Right lobe of liver (tissue), 6 donors: ENCODE measurements at places on chromosomes 3 and 15. TPM values are rescaled to one million over a fixed set of nuclear protein-coding genes. Genes with fewer than 3 reads are reported as not detected.

The COL6A6 gene
- 0.42 TPM for total RNA-seq

DNA sequence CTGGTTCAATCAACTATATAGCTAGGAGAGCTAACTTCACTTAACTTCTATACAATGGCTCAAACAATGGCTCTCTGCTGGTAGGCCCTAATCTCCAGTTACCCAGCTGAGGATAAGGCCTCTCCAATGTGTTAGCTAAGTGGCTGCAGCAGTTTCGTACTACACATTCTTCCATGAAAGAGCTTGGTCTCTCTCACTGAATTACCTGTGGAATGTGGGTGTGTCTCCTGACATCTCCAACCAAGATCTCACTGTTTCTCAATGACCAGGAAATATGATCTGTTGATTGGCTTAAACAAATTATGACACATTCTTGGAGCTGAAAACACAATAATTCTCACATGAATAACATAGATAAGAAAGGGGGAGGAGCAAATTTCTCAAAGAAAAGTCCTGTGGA lies 169.8 kb upstream of the ROBO1 start:
- no peaks in the 10 kb centered on the region for H3K36me3 ChIP-seq
- H3K27me3 ChIP-seq: no peaks in the 10 kb centered on the region
- no peaks in the 10 kb centered on the region for H3K4me1 ChIP-seq
- H3K27ac ChIP-seq: no peak overlapping the region
- DNase-seq: no peak
- H3K4me3 ChIP-seq: no peak overlapping the region

- H3K4me1 ChIP-seq: no peaks in the 10 kb centered on the region
- DNase-seq: no peak
- H3K4me3 ChIP-seq: no peak overlapping the region
Observed at GRCh38 chr3:18087988-18088387, 337.2 kb downstream of the SATB1 start.

DNA sequence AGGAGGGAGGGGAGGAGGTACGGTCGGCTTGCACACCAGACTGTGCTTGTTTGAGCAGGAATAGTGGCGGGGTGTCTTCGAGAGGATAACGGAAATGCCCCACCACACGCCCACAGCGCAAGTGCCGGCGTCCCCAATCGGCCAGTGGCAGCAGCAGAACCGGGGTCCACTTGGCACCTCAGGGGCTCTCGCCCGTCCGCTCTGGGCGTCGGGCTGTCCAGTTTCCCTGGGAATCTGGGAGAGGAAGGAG lies 53.7 kb downstream of the CCDC54 start:
- H3K27me3 ChIP-seq: no peaks in the 10 kb centered on the region
- no peaks in the 10 kb centered on the region for H3K36me3 ChIP-seq
- no peak for DNase-seq
- no peaks in the 10 kb centered on the region for H3K4me1 ChIP-seq
- peak overlapping the region; percentile 90 for H3K27ac ChIP-seq

DNA sequence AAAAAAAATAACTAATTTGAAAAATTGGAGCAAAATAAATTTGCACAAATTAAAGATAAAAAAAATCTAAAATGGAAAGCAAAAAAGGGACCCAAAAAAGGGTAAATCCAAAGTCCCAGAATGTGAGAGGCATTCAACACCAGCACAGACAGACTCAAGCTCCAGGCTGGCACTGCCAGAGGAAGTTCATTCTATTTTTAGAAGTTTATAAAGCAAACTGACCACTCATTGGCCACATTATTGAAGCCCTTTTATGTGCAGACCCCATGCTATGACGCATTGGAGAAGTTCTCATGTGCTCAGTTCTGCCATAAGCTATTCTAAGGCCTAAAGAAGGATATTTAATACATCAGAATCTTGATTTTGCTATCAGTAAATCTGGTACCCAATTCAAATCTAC lies 17.6 kb upstream of the BOC start:
- H3K27ac ChIP-seq: no peak overlapping the region
- no peak for DNase-seq
- no peaks in the 10 kb centered on the region for H3K4me1 ChIP-seq
- no peak overlapping the region for H3K4me3 ChIP-seq
- H3K36me3 ChIP-seq: no peaks in the 10 kb centered on the region

DNA sequence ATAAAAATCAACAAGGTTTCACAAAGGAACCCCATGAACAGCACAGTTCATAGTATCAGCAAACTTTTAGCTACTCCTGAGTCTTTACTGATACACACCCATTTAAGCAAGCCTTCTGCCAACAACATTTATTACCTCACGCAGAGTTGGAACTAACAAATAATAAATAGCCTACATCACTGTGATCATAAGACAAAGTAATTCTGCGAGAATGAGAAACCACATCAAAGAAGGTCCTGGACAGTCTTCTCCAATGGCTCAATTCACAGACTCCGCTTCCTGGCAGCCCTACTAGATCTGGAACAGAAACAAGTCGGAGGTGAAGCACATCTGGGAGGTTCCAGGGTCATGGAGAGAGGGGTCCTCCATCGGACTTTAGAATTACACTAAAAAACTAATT lies 37.0 kb downstream of the LDHAL6B start:
- no peak overlapping the region for H3K4me3 ChIP-seq
- H3K4me1 ChIP-seq: no peaks in the 10 kb centered on the region
- DNase-seq: no peak
- H3K36me3 ChIP-seq: no peaks in the 10 kb centered on the region
- H3K27ac ChIP-seq: no peak overlapping the region
- no peaks in the 10 kb centered on the region for H3K27me3 ChIP-seq

DNA sequence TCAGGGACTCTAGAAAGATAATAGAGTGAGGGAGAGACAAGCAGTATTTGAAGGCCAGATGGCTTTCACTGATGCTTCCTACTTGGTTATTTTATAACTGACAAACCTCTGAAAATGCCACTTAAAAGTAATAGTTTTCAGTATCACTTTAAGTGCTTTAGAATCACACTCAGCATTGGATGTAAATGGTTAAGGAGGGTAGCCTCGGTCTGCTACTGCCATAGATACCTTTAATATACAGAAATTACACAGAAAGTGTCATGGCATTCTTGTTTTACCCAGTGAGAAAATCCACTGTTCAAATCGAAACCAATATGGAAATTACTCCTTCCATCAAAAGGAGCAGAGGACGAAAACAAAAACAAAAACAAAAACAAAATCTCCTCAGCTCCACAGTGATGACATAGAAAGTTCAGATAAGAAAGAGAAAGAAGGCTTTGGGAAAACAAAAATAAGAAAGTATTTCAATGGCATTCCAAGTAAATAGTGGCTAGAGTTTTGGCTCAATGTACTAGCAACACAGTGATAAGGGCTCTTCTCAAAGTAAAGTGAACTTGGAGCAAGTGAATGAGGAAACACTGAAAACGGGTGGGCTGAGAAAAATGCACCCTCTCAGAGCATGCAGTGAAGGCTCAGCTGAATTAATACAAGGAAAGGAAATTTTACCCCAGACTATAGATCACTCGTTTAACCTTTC lies 43.2 kb upstream of the CD47 start:
- no peak for DNase-seq
- H3K4me1 ChIP-seq: no peaks in the 10 kb centered on the region
- H3K27me3 ChIP-seq: no peaks in the 10 kb centered on the region
- no peak overlapping the region for H3K4me3 ChIP-seq
- no peak overlapping the region for H3K27ac ChIP-seq

The TMEM266 gene
- 0.19 TPM for total RNA-seq
